Kidney epithelial cell (primary cell): ENCODE measurements at places on chromosomes 3 and 15. TPM values are rescaled to one million over a fixed set of nuclear protein-coding genes. Genes with fewer than 3 reads are reported as not detected.

- no peak for DNase-seq
These were observed 103.8 kb upstream of the PRICKLE2 start for GRCh38 chr3:64329037-64329436.

DNA sequence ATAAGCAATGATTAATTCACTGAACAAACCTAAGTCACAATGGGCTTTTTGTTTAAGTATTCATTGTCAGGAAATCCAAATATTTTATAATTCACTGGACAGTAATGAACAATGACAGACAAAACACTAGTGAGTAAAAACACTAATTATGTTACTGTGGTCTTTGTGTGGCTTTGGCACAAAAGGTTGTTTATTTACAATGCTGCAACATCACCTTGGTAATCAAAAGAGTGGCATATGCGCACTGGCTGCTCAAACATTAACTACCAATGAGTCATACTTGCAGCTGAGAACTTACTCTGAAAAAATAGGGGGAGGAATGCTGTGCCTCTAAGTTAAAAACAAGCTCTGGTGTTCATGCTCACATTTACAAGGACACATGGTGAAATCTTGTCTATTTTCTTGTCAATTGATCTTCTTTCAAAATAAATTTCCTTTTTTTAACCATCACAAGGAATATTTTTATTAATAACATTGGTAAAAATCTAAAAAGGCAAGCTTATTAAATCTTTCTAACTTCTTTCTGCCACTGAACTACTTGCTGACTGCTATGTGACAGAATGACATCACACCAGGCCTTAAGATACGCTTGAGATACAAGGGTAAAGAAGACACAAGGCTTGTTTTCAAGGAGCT is 85.2 kb upstream of the PPIB start:
- peak; percentile 92 for DNase-seq

- no peak for DNase-seq
These were observed at the start of gene CACNA1D for GRCh38 chr3:53493963-53494791. Gene CACNA1D, plus strand, starts transcription at chr3:53494611. Its CDS starts 556 bp downstream, at chr3:53495167.

GRCh38 chr3:100796556-100796955 is 87.3 kb downstream of the TFG start:
- no peak for DNase-seq

GRCh38 chr3:69671082-69671952 is 67.9 kb upstream of the MITF start:
- no peak for DNase-seq

The CDC25A gene
- 3.6 and 5.3 TPM in 2 replicates for total RNA-seq

DNA sequence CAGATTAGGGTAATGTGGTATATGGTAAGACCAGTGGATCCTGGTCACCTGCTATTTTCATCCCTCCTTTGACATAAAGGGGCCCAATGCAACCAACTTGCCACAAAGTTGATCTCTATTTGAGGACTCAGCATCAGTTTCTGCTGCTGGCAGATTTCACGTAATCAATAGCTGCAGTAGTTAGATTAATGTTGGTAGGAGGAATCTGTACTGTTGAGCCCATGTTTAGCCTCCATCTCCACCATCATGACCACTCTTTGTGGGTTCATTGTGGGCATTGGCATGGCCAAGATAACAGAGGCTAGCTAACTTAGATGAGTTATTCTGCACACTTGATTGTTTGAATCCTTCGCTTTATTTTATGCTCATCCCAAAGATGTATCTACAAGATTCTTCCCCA is 29.9 kb downstream of the CGGBP1 start:
- no peak for DNase-seq

DNA sequence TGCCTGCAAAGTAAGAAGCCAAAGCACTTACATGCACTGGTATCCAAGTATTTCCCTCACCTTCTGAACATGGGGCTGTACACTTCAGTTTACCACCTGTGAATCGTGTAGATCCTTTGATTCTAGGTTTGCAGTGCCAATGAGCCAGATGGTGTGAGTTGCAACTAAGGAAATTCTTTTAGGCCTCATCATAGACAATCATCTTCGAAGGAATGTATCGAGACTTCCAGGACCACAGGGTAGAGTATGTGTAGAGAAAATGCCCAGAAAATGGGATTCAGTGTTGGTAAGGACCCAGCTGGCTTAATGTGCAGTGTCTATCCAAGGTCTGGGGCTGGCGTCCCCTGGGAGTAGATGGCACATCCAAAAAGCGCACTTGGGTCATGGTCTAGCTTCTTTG is 323.2 kb upstream of the TPM1 start:
- DNase-seq, result no peak

- DNase-seq, result no peak
These were observed 375.9 kb downstream of the RSL24D1 start for GRCh38 chr15:54820811-54821210.

The FEZF2 gene
- not detected in 2 replicates for total RNA-seq

The HDGFL3 gene
- 54.4 and 77.3 TPM in 2 replicates for total RNA-seq

- DNase-seq, result no peak
These were observed 223.7 kb upstream of the NANOGP8 start for GRCh38 chr15:35308802-35309201.

- DNase-seq, result no peak
These were observed 14.7 kb downstream of the TM4SF4 start for GRCh38 chr3:149489060-149489690.

The ZNF502 gene
- 3.4 and 3.9 TPM in 2 replicates for total RNA-seq

The PRR23B gene
- not detected in 2 replicates for total RNA-seq

- DNase-seq, result no peak
These were observed 683.7 kb upstream of the CBLB start for GRCh38 chr3:106552351-106553043.

GRCh38 chr3:101333883-101334282 is 13.5 kb upstream of the IMPG2 start:
- no peak for DNase-seq

DNA sequence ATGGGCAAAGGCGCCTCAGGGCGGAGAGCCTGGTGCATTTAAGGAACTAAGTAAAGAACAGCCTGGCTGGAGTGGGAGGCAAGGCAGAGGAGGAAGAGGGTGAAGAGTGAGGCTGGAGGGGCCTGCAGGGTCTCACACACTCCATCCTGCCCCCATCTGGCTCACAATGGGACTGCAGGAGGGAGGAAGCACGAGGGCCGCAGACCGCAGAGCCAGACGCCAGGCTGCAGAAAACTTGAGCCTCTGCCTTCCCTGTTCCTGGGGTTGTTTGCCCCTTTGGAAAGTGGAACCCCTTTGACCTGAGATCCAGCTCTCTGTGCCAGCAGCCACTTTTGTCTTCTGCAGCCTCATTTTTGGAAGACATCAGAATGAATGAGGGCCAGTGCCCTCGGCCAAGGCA is 138.0 kb downstream of the SRGAP3 start:
- no peak for DNase-seq

- DNase-seq, result peak; percentile 19
These were observed 6.3 kb upstream of the SCN5A start for GRCh38 chr3:38655708-38656300.

The FILIP1L gene
- total RNA-seq, result 14.9 and 15.6 TPM in 2 replicates

The PPM1L gene
- 11.1 and 12.0 TPM in 2 replicates for total RNA-seq

The PIGZ gene
- total RNA-seq, result 0.88 and 1.1 TPM in 2 replicates

DNA sequence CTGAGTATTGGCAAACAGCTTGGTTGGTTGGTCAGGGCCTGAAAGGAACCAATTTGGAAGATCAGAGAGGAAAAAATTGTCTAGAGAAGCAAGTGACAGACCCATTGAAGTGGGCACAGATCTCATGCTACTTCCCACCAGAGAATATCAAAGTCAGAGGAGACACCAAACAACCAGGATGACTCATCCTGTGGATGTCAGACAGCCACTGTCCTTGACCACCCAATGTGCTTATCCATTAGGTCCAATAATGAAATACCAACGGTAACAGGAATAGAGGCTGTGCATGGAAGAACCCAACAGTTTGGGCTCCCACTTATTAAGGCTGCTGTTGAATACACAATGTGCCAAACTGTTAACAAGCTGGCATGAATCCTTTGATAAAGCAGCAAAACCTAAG is 323.1 kb upstream of the ATP11B start:
- DNase-seq, result no peak

GRCh38 chr15:78060232-78060631 is 17.3 kb downstream of the TBC1D2B start:
- DNase-seq, result no peak

- no peak for DNase-seq
These were observed 17.1 kb downstream of the MGLL start for GRCh38 chr3:127805026-127805753.

- DNase-seq, result no peak
These were observed 23.4 kb upstream of the ACAP2 start for GRCh38 chr3:195466251-195466650.

DNA sequence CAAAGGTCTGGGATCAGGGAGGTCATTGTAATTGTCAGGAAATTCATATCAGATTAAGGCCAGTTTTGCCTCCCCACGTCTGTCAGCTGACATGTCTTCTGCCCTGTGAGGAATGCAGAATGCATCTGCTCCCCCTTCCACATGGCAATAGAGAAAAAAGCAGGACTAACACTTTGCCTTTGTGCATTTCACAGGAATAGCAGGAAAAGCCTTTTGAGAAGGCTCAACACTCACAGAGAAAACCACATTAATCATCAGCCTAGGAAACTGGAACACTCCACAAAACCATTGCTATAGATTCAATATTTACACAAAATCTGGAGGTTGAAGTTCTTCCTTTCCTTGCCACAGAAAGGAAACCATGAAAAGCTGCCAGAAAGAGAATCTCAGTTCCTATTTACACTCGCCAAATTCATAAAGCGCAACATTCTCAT is 165.2 kb upstream of the HES1 start:
- DNase-seq, result no peak

DNA sequence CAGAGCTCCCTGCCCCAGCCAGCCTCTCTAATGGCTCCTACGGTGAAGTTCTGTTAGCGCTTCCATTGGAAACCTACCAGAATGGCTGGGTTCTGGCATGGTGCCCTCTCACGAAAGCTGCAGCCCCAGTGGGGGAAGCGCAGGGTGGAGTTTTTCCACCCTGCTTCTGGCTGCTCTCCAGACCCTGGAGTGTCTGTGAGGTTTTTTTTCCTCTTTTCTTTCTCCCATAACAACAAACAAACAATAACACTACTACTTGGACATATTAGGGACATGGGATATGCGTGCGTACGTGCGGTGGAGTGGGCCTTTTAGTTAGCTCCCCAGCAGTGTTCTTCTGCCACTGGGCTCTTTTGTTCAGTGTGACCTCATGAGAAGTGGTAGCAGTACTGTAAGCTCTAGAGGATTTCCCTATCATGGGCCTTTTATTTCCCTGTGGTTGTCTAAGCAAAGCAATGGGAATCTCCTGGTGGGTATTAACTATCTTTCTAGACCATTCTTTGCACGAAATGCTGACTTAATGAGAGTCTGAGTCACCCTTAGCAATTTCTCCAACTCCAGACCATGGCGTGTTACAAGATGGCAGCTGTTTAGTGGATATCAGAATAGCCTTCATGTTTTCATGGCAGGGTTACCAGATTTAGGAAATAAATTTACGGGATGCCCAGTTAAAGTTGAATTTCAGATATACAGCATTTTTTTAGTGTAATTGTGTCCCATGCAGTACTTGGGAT is 161.9 kb downstream of the FNDC3B start:
- no peak for DNase-seq

The LDHAL6B gene
- total RNA-seq, result not detected in 2 replicates

DNA sequence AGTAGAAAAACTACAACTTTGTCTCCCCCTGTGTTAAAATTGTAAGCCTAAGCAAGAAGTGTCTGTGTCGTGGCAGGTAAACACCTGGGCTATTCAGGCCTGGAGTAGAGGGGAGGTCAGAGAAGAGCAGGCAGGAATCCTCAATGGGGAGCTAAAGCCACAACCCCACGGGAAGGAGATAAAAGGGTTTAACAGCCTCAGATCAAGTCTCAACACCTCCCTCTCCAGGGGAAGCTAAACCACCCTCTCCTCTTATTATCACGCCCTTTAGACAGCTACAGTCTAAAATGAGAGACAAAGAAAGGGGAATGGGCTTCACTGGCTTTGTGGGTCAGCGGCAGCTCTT is 11.6 kb downstream of the ETV5 start:
- no peak for DNase-seq

- no peak for DNase-seq
These were observed 172.8 kb downstream of the KCNMB2 start for GRCh38 chr3:178709051-178709450.

The RAP2B gene
- total RNA-seq, result 43.6 and 45.1 TPM in 2 replicates
